ENCODE measurements at places on chromosomes 4 and X. TPM values are rescaled to one million over a fixed set of nuclear protein-coding genes. Genes with fewer than 3 reads are reported as not detected.

- no peak for DNase-seq
These were observed 44.3 kb upstream of the TBL1X start for GRCh38 chrX:9420275-9421265.

- DNase-seq: no peak
These were observed 258.1 kb downstream of the UNC5C start for GRCh38 chr4:95290702-95291101.

DNA sequence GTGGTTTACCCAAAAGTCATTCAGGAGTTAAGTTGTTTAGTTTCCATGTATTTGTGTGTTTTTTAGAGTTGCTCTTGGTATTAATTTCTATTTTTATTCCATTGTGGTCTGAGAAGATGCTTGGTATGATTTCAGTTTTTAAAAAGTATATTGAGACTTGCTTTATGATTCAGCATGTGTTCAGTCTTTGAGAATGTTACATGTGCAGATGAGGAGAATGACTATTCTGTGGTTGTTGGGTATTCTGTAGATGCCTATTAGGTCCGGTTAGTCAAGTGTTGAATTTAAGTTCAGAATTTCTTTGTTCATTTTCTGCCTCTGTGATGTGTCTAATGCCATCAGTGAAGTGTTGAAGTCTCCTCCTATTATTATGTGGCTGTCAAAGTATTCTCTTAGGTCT is 249.4 kb downstream of the ARHGAP10 start:
- no peak for DNase-seq

GRCh38 chr4:100348473-100348872 is 158.2 kb upstream of the DDIT4L start:
- DNase-seq: no peak

IL1RAPL1 gene
- total RNA-seq: 0.13 TPM

SCRG1 gene
- total RNA-seq: 0.25 TPM

MAGEA2 gene
- not detected for total RNA-seq

NLGN3 gene
- total RNA-seq: 0.25 TPM

TLR1 gene
- total RNA-seq: 17.0 TPM

All from omental fat pad (tissue), 4 donors.